ENCODE measurements at places on chromosomes 5 and 9. TPM values are rescaled to one million over a fixed set of nuclear protein-coding genes. Genes with fewer than 3 reads are reported as not detected.

NDST1 gene
- total RNA-seq = 5.1 TPM

PAEP gene
- total RNA-seq = not detected

LHX3 gene
- total RNA-seq = not detected

FANCG gene
- 92.8 TPM for total RNA-seq

ARID3C gene
- total RNA-seq = 0.76 TPM

WDR38 gene
- not detected for total RNA-seq

C9orf43 gene
- 0.91 TPM for total RNA-seq

IL5 gene
- total RNA-seq = 1.6 TPM

DMRT3 gene
- not detected for total RNA-seq

PCDHA9 gene
- not detected for total RNA-seq

ZDHHC11 gene
- total RNA-seq = 6.4 TPM

OR13J1 gene
- not detected for total RNA-seq

C5orf52 gene
- total RNA-seq = not detected

CAAP1 gene
- 17.1 TPM for total RNA-seq

SLCO6A1 gene
- not detected for total RNA-seq

SPATA31D4 gene
- total RNA-seq = not detected

GABRA1 gene
- not detected for total RNA-seq

TDRD7 gene
- 9.3 TPM for total RNA-seq

GAPT gene
- not detected for total RNA-seq

All from activated CD4-positive, alpha-beta T cell treated with anti-CD3 and anti-CD28 coated beads for 36 hours (primary cell).